CD4-positive, alpha-beta T cell treated with Interleukin-21 for 1 hour (primary cell): ENCODE measurements at places on chromosomes 3 and 15.

DNA sequence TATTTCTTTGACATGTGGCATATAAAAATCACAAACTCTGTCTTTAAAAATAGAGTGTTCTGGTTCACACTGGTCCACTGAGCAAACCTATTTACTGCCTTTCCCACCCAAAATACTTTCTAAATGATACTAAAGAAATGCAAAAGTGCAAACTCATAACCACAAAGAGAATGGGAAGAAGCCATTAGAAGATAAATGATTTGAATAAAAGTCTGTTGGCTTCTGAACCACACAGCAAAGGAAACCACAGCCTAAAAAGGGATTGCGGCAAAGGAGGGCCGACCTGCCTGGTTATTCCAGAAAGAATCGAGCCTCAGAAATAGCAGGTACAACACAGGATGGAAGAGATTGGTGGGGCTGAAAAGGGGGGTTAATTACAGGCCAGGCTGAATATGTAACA lies 599.5 kb downstream of the FHIT start:
- no peak for DNase-seq

- no peak for DNase-seq
Measured at GRCh38 chr3:40532252-40532651, 7.5 kb downstream of the ZNF621 start.

DNA sequence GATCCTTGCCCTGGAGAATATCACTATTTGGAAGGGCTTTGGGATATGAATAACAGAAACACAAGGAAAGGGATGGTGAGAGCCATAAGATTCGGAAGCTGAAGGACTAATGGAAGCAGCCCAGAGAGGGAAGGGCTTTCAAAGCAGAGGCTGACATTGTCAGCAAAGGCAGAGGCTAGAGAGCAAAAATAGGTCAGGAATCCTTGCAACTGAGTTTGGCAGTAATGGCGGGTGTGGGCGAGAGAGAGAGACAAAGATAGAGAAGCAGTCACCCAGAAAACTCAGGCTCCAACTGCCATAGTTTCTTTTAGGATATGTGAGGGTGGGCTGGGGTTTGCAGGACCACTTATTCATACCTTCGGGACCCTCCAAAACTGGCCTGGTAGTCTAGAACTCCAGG lies 248.6 kb downstream of the OPA1 start:
- no peak for DNase-seq

DNA sequence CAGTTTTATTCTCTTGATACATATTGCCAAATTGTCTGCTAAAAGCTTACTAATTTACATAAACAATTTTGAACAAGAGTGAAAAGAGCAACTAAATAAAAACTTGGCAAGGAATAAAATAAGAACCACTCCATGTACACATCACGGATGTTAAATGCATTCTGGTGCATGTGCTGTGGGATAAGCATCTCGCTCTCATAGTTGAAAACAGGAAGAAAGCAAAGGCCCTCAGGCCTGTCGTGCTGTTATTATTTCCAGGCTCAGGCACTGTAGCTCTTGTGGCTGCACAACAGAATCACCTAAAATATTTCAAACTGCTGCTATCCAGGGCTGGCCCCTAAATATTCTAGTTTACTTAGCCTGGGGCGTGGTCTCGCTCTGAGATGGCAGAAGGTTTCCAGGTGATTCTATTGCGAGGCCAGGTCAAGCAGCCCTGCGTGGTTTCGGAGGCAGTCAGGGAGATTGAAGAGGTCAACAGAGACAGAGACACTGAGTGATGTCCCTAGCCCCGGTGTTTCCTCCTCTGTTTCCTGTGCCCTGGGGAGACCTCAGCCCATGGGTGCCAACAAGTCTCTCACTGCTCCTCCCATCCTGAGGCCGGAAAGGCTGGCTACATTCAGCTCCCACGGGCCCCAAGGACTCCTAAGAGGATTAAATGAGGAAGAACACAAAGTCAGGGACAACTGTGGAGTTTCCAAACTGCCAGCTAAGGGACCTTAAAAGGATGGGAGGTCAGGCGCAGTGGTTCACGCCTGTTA lies 18.2 kb upstream of the PDIA5 start:
- no peak for DNase-seq

GRCh38 chr15:36183201-36183600 lies 396.2 kb upstream of the CDIN1 start:
- no peak for DNase-seq

DNA sequence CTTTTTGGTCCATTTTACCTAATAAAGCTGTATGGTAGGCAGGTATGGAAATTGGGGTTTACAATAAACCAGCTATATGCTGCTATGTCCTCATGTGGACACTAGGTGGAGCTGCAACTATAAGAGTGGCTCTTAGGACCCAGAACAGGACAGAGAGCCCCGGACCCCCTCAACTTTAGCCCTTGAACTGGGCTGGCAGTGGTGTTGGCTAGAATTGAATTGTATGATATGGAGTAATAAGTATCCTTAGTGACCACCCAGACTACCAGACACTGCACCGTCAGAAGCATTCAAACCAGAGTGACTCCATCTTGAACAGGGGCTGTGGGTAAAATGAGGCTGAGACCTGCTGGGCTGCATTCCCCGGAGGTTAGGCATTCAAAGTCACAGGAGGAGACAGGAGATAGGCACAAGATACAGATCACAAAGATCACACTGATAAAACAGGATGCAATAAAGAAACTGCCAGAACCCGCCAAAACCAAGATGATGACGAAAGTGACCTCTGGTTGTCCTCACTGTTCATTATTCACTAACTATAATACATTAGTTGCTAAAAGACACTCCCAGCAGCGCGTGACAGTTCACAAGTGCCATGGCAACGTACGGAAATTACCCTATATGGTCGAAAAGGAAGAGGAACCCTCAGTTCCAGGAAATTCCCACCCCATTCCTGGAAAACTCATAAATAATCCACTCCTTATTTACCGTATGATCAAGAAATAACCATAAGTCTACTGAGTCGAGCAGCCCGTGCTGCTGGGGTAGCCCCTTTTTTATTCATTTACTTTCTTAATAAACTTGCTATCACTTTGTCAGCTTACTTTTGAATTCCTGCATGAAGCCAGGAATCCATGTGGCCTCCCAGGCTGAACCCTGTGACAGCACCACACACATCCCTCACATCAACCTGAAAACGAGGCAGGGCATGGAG lies 68.7 kb upstream of the BLM start:
- DNase-seq: peak; percentile 77

- DNase-seq: no peak
Measured at GRCh38 chr15:94110476-94111130, 120.8 kb upstream of the MCTP2 start.
